Naive thymus-derived CD4-positive, alpha-beta T cell (primary cell): ENCODE measurements at places on chromosomes 11 and 22. TPM values are rescaled to one million over a fixed set of nuclear protein-coding genes. Genes with fewer than 3 reads are reported as not detected.

DNA sequence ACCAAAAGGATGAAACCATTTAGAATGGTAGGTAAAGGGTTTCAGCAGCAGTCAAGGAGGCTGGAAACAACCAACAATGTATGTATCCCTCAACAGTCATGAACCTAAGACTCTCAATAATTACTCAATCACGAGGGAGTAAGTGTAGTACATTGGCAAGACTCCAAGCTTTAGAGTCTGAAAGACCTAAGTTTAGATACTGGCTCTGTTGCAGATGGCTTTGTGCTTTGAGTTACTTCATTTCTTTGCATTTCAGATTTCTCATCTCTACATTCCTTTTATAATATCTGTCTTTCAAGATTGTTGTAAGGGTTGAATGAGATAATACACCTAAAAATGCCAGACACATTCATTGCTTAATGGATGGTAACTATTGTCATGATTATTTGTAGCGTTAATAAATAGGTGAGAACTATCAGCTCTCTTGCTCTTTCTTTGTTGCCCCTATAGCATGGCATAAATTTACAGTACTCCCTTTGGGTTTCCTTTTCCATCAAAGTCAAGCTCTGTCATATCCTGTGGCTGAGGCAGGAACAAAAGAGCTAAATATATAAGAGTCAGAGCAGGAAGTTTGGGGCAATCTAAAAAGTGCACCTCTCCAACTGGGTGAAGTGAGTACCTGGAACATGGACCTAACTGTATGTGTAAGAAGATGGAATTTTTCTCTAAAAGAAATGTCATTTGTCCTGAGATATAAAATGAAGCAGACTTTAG lies 228.2 kb upstream of the ZC3H12C start:
- no peaks in the 10 kb centered on the region for H3K36me3 ChIP-seq
- H3K4me1 ChIP-seq = no peaks in the 10 kb centered on the region
- no peak for DNase-seq

DNA sequence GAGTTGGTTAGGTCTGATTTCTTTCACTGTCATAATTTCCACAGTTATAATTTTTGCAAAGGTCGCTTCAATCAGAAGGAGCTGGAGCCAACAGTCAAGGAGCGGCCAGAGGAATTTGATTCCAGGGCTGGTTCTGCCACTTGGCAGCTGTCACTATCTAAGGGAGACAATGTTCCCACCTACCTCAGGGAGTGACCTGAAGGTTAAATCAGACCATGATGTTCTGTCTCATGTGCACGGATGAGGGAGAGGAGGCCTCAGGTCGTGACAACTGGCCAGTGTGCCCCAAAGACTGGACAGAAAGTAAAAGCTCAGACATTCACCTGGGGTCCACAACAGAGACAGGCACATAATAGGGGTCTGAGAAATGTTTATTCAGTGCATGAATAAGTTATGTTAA lies 7.6 kb downstream of the MRGPRD start:
- no peaks in the 10 kb centered on the region for H3K27me3 ChIP-seq
- H3K4me3 ChIP-seq = no peak overlapping the region
- DNase-seq = no peak
- no peak overlapping the region for H3K27ac ChIP-seq
- no peaks in the 10 kb centered on the region for H3K36me3 ChIP-seq

The CBLIF gene
- not detected for polyA plus RNA-seq

The MMP8 gene
- not detected for polyA plus RNA-seq

The WT1 gene
- polyA plus RNA-seq = not detected

GRCh38 chr11:109304159-109304558 lies 117.8 kb upstream of the C11orf87 start:
- DNase-seq = no peak
- H3K4me3 ChIP-seq = no peak overlapping the region
- no peaks in the 10 kb centered on the region for H3K4me1 ChIP-seq
- H3K27me3 ChIP-seq = no peaks in the 10 kb centered on the region

DNA sequence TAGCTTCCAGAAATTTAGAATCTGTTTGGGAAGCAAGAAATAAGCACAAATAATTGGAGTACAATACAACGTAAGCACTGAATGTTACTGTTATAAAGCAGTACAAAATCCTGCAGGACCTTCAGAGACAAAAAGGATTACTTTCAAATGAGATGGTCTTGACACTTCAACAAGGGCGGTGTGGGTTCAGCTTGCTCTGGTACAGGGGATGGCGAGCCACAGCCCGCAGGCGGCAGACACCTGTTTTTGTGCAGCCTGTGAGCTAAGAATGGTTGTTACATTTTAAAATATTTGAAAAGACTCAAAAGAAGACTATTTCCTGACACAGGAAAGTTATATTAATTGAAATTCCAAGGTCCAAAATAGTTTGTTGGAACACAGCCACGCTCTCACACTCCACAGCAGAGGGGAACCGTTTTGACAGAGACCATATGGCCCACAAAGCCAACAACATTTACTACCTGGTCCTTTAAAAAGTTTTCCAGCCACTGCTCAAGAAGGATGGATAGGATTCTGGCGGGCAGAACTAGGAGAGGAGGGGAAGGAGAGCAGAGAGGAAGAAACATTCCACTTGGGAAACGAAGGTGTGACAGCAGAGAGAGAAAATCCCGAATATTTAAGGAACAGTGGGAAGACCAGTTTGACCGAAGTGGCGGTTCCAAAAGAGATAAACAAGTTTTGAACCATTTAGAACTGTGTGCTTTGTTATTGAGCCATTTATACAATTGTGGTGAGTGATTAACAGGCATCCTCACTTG lies 6.3 kb downstream of the PRDM10 start:
- peaks cover 8% of the 10 kb centered on the region for H3K4me1 ChIP-seq
- DNase-seq = no peak
- no peaks in the 10 kb centered on the region for H3K27me3 ChIP-seq
- no peak overlapping the region for H3K4me3 ChIP-seq

DNA sequence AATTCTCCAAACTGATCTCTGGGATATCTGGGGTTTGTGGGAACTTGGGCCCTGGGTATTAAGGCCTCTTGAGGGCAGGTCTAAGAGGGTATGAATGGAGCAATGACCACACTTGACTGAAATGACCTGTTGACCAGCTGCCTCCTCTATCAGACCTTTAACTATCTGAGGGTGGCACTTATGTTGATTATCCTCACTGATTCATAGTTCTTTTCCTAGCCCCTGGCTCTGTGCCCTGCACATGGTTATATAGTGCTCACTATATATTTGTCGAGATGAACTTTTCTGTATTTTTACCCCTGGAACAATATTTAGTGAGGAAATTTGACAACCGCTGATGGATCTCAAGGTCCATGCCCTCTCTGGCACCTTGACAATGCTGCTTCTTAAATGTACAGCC lies 305.5 kb upstream of the PLET1 start:
- no peaks in the 10 kb centered on the region for H3K36me3 ChIP-seq
- no peaks in the 10 kb centered on the region for H3K4me1 ChIP-seq
- H3K4me3 ChIP-seq = no peak overlapping the region
- no peak for DNase-seq
- H3K27ac ChIP-seq = no peak overlapping the region
